ENCODE measurements at places on chromosomes 1 and 21.
A peak's percentile ranks its signal among the peaks of the same experiment; 100 is the strongest.

- peak; percentile 45 for DNase-seq
These were observed 26.1 kb upstream of the SMIM12 start for GRCh38 chr1:34885405-34886247.

DNA sequence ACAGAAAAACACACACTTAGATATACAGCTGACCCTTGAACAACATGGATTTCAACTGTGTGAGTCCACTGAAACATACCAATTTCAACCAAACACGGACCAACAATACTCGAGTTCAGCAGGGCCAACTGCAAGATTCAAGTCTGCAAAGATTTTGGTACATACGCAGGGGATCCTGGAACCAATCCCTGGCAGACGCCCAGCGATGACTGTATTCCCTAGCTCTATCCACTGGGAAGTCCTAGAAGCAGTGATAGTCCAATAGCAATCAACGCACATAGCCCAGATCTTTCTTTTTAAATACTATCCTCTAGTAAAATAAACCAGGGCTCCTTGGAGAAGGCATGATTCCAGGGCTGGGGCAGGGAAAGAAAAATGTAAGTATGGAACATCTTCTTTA is 9.0 kb downstream of the DDX59 start:
- DNase-seq: no peak

DNA sequence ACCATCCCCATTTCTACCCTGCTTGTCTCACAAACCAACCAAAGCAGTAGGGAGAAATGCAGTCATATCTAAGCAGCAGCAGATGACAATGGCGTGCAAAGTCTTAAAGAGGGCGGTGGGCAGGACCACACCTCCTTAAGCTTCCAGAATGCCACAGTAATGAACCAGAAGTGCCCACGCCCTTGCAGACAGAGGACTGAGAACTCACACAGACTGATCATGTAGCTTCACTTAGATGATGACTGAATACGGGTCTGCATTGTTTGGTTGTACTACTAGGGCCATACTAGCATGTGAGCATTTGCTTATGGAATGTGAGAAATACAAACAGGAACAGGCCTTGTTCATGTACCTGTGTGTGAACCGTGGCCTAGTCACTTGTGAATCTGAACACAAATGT is 246.0 kb downstream of the RPS6KC1 start:
- no peak for DNase-seq

GRCh38 chr1:198778049-198778448 is 139.2 kb downstream of the PTPRC start:
- DNase-seq: no peak

- no peak for DNase-seq
These were observed 140.9 kb downstream of the MIS18A start for GRCh38 chr21:32137931-32138330.

DNA sequence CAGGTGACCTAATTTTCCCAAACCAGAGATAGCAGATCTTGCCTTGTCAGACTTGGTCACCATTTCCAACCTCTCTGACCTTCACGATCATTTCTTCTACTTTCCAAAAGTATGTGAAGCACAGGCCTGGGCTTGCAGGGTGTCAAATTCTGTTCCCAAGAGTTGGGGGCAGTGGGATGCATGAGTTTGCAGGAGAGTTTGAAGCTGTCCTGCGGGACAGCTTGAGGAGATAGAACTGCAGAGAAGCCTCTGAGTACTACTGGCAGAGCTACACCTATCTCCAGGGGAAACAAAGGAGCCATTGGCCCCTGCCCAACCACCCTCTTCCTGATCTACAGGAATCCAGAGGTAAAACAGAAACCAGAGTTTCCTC is 11.3 kb downstream of the TXNIP start:
- DNase-seq: no peak

DNA sequence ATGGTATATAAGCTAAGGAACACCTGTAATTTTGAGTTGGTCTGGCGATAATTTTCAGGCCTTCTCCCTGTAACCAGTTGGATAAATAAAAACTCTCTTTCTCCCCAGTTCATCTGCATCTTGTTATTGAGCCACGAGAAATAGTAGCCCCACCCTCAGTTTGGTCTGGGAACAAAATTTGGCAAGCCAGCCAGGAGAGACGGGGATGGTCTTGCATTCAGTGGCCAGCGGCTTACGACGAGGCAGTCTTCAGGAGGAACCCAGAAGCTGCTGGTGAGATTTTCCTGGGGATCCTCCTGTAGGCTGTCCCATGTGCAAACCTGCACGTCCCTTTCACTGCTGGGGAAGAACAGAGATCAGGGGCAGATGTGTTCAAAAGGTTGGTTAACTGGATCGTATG is 174.6 kb downstream of the PLA2G4A start:
- DNase-seq: no peak

DNA sequence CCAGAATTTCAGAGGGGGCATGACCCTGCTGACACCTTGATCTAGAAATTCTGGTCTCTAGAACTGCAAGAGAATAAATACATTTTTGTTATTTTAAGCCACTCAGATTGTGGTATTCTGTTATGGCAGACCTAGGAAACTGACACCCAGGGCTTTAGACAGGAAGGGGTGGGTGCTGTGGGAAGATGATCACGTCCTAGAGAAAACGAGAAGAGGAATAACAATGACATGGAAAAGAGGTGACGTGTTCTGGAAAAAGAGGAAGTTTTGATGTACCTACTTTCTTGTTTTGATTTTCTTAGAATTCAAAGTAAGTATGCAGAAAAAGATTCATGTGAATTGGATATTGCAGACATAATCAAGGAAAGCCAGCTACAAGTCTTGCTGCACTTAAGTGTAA is 232.9 kb upstream of the RUNX1 start:
- no peak for DNase-seq

DNA sequence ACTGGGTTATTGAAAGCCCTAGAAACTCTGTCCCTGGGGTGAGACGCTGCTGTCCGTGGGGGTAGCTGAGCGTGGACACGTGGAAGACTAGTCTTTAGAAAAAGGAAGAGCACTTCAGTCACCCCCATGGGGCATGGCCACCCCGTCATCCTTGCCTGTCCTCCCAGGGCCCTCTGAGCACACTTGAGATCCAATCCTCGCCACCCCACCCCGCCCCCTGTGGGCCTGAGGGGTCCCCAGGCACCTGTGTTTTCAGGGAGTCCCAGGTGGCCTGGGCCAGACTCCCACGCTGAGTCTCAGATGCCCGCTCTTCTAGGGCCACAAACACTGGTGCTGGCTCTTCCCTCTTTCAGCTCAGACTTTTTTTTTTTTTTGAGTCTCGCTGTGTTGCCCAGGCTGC is 2.5 kb downstream of the PRKCZ start:
- DNase-seq: no peak

GRCh38 chr1:12544992-12545391 is 73.0 kb downstream of the DHRS3 start:
- no peak for DNase-seq

- peak; percentile 75 for DNase-seq
These were observed 106.0 kb downstream of the SLC45A1 start for GRCh38 chr1:8423692-8424538.

DNA sequence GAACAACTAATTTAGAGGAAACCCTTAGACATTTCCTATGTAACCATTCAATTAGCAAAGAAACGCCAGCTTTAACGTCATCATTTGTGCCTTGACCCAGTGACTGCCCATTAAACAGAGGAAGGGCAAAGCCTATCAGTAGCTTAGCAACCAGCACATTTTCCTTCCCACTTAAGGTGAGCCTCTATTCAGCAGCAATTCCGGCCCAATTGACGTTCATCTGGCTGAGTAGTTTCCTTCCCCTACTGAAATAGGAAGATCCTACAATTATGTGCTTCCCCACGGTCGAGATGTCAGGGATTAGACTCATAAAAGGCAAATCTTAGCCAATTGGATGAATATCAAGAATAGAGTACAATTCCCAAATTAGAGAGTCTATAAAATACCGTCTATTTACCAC is 482.1 kb upstream of the ADAMTS5 start:
- DNase-seq: no peak

DNA sequence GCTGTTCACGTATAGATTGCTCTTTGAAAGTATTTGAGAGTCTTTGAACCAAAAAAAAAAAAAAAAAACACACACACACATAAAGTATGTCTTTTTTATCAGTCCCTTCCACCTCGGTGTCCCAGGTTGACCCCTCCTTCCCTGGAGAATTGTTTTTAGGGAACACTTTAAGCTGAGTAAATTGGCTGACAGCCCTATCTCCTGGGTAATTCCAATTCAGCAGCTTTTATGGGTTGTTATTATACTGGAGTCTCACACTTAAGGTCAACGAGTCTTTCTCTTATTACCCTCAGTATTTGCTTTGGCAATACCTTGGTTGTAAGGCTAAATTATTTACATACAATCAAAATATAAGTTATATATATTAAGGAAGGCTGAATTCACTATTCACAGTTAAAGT is 69.4 kb downstream of the SLC30A10 start:
- DNase-seq: no peak

GRCh38 chr1:108089477-108089876 is 110.7 kb downstream of the SLC25A24 start:
- no peak for DNase-seq

- DNase-seq: no peak
These were observed 174.5 kb upstream of the POU3F1 start for GRCh38 chr1:38221006-38221649.

DNA sequence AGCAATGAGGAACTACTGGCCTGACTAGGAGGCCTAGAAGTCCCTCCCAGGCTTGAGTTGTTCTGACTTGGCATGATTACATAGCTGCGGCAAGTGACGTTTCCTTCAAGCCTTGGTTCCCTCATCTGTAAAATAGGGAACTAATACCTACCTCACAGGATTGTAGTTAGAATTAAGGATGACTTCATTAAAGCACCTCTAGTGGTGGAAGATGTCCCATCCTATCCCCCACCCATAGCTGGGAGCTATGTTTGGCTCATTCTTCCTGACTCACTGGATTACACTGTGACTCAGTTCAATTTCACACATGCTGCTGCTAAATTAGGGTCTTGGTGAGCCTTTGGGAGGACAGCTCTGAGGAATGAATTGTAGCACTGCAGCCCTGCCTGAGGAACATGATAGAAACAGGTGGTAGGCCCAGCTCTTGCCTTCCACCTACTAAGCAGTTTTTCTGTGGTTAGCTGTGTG is 6.0 kb upstream of the SHISA4 start:
- peak; percentile 75 for DNase-seq

DNA sequence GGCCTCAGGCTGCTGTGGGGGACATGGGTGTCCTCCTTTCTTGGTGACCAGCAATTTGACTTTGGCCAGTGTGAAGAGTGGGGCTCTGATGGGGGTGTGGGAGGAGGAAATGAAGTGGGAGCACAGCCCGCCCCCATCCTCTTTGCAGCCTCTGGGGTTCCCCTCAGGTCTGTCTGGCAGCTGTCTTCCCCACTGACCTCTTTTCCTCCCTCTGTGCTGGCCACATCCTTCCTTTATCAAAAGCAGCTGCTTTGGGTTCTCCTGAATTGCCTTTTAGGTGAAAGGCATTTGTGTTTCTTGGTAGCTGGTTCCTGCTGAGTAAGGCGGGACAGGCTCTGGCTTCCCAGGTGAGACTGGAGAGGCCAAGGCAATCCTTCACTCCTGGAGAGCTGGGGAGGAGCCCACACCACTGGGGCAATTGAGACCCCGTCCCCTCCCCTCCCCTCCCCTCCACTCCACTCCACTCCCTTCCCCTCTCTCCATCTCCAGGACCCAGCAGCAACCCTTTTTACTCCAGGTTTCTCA is 24.9 kb downstream of the PCAT6 start:
- DNase-seq: no peak

DNA sequence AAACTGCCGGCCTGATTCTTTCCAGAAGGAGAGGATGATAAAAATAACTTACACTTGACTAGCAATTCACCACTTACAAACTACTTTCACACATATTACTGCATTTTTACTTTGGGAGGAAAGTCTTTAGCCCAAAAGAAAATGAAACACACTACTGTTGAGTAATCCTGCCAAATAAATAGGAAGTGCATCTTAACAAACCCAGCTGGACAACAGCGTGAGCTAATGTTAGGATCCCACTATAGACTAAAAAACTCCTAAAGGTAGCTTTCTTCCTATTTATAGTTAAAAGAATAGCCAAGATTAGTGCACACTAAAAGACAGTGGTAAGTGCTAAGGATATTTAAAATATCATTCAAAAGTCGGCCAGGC is 83.8 kb downstream of the HSF2BP start:
- no peak for DNase-seq

- no peak for DNase-seq
These were observed 1148.8 kb upstream of the ADGRL4 start for GRCh38 chr1:80155371-80155770.

DNA sequence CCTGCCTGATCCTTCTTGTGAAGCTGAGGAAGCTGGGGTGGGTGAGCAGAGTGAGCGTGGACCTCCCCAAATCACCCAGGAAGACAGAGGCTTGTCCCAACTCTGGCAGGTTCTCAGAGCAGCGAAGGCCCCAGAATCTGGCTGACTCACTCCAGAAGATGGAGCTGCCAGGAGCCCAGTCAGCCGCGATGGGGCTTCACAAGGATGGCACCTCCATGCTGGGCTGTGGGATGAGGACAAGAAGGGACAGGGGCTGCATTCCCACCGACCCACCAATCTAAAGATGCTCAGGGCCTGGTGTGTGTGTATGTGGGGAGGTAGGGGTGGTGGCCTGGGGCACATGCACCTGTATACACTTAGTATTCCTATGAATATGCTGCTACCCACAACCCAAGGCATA is 52.9 kb downstream of the ATP1A1 start:
- DNase-seq: no peak

DNA sequence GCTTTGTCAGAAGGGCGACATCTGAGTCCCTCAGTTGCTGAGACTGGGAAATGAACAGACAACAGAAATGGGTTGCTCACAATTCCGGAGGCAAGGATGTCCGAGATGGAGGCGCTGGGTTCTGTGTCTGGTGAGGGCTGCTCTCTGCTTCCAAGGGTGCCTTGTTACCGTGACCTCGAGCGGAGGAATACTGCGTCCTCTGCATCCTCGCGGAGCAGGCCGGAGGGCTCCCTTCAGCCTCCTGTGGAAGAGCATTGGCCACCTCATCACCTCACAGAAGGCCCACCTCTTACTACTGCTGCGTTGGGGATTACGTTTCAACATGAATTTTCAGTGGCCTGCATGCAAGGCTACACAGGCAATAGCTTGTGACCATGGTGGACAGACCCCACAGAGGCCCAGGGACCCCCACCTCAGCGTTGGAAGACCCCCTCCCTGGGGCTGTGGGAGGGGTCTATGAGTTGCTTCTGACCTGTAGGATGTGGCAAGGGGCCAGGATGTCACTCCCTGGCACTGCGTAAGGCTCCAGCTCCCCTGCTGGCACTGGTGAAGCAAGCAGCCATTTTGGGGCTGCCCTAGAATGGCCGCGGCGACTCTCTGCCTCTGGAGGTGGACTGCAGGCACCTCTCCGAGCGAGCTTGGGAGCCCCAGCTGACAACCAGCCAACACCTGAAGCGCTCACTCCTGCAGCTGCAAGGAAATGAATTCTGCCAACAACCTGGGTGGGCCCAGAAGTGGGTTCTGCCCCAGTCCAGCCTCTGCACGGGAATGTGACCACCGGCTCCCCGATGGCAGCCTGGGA is 36.3 kb upstream of the COL6A1 start:
- no peak for DNase-seq

Data from B cell (primary cell).